Uterus (tissue), 4 donors: ENCODE measurements at places on chromosomes 7 and 10.
A peak's percentile ranks its signal among the peaks of the same experiment; 100 is the strongest.

DNA sequence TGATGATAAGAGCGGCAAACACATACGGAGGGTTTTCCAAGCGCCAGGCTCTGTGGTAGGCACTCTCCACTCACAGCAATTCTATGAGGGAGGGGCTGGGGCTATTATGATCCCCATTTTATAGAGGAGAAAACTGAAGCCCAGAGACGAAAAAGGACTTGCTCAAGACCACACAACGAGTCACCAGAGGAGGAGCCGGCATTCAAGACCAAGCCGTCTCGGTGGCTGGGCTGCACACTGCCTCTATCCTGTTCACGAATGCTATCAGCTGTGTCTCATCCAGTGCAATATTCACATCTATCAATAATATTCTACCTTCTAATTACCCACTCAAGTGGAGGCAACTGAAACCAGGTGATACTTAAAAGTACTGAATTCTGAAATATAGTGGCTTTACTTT lies 67.8 kb upstream of the NMT2 start:
- no peak for DNase-seq

- DNase-seq = no peak
Observed at GRCh38 chr10:100970914-100971811, 1.9 kb downstream of the SEMA4G start.

DNA sequence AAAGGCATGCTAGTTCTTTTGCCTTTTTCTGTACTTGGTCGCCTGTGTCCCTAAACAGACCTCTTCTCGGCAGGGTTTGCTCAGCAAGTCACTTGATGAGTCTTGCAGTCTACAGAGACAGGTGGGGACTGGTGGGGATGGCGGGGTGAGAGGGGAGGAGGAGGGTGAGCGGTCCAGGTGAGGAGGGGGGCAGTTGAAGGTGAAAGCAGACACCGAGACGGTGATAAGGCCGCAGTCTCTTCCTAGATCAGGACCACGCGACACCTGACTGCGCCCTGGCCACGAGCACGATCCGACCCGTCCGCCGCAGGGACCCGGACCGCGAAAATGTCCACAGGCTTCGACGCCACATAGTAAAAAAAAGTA lies 566 bp downstream of the ASNS start:
- peak; percentile 18 for DNase-seq

- no peak for DNase-seq
Observed at GRCh38 chr10:124974131-124974530, 32.2 kb downstream of the ZRANB1 start.

GRCh38 chr10:17693009-17693408 lies 49.1 kb downstream of the STAM start:
- DNase-seq = no peak

- no peak for DNase-seq
Observed at GRCh38 chr7:137354961-137355360, 11.4 kb upstream of the PTN start.

DNA sequence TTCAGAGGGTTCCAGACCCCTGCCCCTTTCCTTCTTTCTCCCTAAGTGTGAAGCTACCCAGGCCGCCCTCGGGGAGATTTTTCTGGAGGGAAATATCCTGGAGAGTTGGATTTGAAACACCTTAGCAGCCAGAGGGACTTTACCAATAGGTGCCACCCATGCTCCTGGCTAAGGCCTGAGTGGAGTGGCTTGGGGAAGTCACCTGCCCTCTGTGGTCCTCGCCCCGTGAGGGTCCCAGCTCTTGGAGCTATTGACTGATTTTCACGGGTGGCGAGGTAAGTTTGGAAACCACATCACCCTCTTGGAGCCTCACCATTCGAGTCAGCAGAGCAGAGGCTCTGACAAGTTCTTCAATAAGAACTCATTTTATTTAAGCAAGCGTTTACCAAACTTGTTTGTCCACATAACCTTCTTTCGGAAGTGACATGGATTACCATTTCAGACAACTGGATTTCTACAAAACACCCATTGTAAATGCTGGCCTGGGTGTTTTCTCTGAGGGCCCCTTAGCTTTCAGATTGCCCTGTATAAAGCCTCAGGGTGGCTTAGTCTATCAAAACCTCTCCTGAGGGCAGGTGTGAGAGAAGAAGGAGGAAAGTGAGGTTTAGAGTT lies 20.4 kb downstream of the AQP1 start:
- DNase-seq = no peak

DNA sequence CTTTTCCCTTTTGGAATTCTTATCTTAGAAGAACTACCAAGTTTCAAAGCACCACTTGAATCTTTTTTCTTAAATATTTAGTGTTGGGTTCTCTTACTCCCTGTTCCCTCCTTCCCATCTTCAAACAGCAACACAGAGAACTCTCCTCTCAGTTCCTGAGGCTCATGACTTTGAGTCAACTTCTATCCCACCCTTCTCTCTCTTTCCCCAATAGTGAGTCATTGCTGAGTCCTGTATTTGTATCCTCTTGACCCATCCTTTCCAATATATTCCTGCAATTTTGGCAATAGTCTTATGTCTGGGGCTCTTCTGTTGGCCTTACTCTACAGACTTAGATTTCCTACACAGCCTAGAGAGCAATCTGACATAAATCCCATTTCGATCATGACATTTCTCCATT lies 20.8 kb upstream of the JCAD start:
- DNase-seq = no peak

GRCh38 chr7:87391020-87391701 lies 45.7 kb downstream of the CROT start:
- DNase-seq = no peak

DNA sequence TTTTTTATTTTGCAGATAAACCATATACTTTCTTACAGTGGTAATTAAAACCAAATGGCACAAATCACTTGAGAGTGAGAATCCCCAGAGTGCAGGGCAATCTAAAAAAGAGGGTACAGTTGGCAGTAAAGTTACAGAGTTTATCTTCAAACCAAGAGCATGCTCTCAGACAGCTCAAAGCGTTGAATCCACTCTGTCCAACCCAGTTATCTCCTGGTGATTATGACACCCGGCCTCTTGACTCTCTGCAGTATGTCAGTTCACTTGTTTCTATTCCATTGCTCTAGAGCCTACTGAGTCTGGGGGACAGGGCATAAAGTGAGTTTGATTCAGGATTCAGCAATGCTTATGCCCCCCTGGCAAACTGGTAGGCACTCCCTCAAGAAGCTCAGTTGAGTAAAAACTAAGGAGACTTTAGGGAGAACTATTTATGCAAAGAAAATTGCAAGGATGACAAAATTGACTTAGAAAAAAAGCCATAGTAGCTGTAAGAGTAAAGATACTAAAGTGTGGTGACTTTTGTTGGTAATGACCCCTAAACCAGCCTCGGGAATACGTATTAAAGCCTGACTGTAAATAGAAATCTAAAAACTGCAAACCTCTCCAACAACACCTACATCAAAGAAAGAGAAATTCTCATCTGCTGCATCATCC lies 55.5 kb downstream of the COL1A2 start:
- no peak for DNase-seq

DNA sequence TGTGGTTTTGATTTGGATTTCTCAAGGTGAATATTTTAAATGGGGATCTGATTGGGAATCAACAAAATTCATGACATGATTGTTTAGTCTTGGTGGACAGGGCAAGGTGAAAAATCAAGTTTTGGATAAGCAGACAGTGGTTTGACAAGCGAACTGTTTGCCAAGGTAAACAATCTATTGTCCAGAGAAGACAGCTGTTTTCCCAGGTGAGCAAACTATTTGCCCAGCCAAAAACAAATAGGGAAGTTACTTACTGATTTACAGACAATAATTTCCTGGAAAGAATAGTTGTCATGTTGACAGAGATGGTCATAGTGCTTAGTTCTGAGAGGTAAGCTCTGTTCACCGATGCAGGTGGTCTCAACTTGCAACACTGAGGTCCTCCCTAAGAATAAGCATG lies 94.0 kb upstream of the STEAP1B start:
- DNase-seq = no peak

DNA sequence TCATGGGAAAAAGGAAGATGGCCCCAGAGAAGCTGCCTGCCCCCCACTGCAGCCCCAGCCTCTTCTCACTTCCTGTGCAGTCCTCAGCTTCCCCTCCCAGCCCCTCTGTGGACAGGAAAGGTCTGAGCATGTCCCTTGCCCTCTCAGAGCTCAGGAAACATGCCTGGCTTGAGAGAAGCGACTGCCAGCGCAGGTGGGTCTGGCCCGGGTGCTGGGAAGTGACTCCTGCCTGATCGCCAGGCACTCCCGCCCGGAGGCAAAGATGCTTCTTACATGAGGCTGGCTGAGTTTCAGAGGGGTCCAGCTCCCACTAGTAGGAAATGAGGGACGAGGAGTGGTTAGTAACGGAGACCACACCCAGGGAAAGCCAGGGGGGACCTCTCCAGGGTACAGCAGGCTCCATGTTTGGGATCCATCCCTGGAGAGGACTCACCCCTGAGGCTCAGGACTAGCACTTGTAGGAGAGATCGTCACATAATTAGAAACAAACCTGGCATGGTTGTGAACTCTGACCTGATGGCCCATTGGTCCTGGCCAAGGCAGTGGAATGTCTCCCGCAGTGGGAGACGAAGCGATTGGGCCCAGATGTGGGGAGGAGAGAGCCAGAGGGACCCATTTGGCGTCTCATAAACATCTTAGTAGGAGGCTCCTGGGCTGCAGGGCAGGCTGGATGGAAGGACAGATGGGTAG lies 12.3 kb downstream of the ELN start:
- DNase-seq = no peak

DNA sequence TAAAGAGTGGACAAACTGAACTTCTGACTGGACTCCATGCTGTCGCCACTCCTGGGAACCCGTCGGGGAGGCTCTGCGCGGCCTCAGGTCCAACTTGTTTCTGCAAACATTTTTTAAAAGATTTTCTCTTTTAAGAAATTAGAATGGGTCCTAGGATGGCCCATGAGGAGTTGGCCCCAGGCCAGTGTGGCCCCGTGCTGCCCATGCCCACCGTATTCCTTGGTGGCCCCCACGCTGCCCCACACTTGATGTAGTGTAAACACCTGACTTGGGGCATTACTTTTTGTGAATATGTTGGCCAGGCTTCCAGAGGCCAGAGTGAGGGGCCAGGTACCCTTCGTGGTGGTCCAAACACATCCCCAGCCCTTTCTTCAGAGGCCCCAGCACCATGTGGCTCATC lies 19.3 kb downstream of the ZNF316 start:
- DNase-seq = no peak

GRCh38 chr10:52313256-52313932 lies 687 bp upstream of the DKK1 start:
- no peak for DNase-seq

GRCh38 chr10:20088061-20088701 lies 271.9 kb downstream of the PLXDC2 start:
- DNase-seq = no peak

GRCh38 chr7:23213755-23214154 lies 31.9 kb downstream of the NUP42 start:
- no peak for DNase-seq

DNA sequence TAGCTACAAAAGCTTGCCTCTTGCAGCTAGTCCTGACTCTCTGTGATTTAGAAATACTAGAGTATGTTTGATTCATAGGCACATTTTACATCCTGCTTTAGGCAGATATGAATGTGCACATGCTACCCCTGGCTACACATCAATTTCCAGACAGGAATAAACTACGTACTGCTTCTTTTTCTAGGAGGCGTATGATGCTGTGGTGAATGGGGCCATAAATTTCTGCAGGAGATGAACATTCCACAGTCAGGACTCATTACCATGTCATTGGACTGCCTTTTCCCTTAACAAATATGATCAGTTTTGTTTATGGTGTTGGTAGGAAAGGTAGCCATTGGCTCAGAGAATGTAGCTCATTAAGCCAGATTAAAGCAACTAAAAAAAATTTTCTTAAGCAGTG lies 50.1 kb upstream of the IFRD1 start:
- no peak for DNase-seq

DNA sequence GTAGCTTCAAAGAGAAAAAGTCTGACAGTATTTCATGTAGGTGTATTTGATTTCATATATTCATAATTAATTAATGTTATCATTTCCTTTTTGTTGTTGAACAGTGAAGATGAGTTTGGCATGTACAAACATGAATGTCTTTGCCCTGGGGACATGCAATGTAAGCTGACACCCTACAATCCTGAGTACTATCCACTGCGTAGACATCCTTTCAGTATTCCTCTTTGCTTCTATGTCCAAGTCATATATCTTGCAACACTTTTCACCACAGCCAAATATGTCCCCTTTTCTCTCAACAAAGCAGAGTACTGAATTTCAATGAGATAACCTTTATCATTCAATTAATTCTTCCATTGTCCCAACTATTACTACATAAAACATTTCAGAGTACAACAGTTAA lies 93.6 kb downstream of the GPR37 start:
- DNase-seq = no peak

DNA sequence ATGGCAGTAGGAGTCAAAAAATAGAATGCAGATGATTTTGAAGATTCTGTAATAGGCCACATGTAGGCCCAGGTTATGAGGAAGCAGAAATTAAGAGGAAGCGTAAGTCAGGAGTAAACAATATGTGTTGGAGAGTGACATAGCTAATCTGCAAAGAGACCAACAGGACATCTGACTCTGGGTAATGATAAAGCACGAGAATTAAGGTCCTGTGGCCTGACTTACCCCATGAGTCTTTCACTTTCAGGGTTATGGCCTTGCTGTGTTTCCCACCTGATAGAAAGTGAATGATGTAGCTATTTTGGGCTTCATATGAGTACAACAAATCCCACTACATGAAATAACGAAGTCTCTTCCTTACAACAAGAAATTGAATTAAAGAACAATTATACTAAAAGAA lies 393.0 kb downstream of the MAGI2 start:
- DNase-seq = no peak

DNA sequence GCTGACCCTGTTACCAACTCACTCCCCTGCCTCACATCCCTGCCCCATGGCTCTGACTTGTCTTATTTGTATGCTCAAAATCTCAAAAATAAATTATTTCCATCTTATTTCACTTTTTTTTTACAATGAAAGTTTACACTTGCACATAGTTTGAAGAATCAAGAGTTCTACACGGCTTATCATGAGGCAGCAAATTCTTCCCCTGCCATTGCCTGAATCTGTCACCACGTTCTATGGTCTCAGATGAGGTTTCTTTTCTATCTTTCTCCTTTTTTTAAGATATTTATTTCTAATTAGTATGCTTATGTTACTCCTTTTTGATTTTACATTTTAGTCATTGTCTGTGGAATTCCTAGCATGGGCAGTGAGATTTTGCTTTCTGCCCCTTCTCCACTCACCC lies 28.4 kb downstream of the ARHGAP22 start:
- DNase-seq = no peak
